ENCODE measurements at places on chromosomes 5 and 9.

- peak; percentile 44 for DNase-seq
Observed at GRCh38 chr9:19028835-19029451, 4.1 kb downstream of the SAXO1 start.

- no peak for DNase-seq
Observed at GRCh38 chr5:74810915-74811314, 43.9 kb downstream of the NSA2 start.

GRCh38 chr5:126016256-126016655 is 407.0 kb upstream of the GRAMD2B start:
- no peak for DNase-seq

- DNase-seq = peak; percentile 6
Observed at GRCh38 chr5:17415321-17415758, 82.7 kb upstream of the TAF11L2 start.

- DNase-seq = no peak
Observed at GRCh38 chr9:33346564-33346963, 55.8 kb downstream of the AQP7 start.

DNA sequence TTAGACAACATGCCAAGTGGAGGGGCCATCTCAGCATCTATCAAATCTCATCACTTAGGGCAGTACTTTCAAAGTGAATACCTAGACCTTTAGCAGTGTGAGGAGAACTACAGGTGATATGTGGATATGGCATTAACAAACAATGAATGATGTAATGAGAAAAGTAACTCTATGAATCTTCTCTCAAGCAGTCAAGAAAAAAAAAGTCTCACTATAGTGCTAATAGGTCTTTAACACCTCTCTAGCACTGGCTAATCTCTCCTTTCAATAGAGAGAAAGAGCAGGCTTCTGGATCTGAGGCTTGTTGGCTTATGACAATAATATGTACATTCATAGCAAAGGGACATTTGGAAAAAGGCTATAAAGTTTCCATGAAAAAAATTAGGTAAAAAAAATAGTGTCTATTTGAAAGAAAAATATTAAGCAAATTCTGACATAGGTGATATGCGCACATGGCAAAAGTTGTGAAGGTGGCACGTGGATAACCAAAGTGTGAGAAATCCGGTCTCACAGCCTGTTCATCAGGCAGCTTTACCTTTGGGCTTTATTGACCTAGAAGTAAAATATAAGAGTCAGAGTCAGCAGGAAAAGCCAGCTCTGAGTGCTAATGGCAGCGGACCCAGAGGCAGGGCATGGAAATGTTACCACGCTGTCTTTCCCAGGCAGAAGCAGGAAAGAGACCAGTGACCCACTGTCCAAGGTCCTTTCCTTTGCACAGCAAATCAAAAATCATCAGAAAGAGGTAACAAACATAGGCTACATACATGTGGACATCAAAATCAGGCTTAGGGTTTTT is 203.4 kb downstream of the EFNA5 start:
- DNase-seq = no peak

- DNase-seq = no peak
Observed at GRCh38 chr5:453725-454481, 10.9 kb downstream of the EXOC3 start.

- no peak for DNase-seq
Observed at GRCh38 chr5:133596049-133596448, 16.3 kb downstream of the FSTL4 start.

DNA sequence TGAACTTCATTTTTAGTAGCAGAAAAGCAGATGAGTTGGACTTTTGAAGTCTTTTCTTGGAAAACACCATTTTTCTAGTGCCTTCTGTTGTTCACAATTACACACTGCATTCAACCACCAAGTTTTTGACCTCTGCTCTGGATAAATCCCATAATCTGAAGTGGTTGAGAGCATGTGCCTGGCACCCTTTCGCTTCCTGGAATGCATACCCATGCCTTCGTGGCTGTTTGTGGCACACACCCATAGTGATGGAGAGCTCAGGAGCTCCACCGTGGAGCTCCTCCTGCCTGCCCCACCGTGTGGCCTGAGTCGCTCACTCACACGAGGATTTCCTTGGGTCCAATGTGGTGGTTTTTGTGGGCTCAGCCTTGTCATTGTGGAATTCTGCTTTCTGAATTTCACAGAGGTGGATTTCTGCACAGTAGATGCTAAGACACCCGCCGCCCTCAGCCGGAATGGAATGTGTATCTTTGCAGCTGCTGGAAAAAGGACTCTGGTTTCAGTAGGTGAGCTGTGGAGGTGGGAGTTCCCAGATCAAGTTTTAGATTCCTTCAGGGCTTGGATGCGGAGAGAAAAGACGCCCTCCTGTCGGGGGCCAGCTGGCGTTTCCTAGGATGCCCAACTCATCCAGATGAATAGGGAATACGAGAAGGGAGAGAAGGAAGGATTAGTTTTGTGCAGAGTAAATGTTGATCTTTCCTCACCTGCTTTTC is 500.4 kb downstream of the IRX1 start:
- no peak for DNase-seq

- peak; percentile 42 for DNase-seq
Observed at GRCh38 chr5:168165221-168165914, 126.1 kb upstream of the WWC1 start.

GRCh38 chr9:22622815-22623214 is 176.2 kb downstream of the DMRTA1 start:
- DNase-seq = no peak

DNA sequence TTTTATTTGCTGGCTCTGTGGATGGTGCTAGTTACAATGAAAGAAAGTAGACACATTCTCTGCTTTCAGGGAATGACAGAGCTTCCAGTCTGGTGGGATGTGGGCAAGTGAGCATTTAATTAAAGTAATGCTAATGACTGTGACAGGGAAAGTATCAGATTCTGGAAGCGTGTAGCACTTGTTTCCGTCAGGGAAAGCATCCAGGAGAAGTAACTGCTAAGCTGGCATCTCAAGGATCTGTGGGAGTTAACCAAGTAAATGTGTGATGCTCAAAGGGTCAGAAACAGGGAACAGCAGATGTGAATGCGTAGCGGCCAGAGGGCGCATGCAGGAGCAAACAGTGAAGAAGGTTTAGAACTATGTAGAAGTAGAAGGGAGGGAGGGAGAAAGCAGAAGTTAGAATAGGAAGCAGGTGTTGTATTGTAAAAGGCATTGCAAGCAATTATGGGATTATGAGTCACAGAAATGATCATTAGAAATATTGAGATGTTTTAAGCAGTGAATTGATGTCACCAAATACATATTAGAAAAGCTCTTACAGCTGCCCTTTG is 12.2 kb downstream of the KLHL9 start:
- DNase-seq = no peak

- DNase-seq = no peak
Observed at GRCh38 chr9:113922160-113922559, 46.1 kb downstream of the ZNF618 start.

GRCh38 chr9:21104787-21105186 is 27.0 kb upstream of the IFNB1 start:
- no peak for DNase-seq

- DNase-seq = no peak
Observed at GRCh38 chr5:153625826-153626354, 135.4 kb downstream of the GRIA1 start.

DNA sequence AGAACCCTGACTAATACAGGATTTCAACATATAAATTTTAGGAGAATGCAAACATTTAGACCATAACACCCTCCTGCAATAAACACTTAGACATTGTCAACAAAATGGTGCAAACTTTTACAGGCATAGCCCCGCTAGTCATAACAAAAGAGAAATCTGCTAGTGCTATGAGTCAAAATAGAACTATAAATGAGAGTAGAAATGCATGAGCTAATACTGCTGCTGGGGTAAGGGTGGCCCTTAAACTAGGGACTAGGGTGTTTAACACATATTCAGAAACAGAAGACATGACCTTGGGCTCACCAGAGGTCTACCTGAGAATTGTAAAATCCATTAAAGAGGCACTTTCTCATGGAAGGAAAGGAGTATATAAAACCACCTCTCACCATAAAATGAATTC is 131.6 kb downstream of the TLR4 start:
- no peak for DNase-seq

- DNase-seq = no peak
Observed at GRCh38 chr9:86902586-86902985, 44.7 kb downstream of the GAS1 start.

GRCh38 chr9:108569624-108570023 is 286.2 kb downstream of the ACTL7B start:
- peak; percentile 72 for DNase-seq

DNA sequence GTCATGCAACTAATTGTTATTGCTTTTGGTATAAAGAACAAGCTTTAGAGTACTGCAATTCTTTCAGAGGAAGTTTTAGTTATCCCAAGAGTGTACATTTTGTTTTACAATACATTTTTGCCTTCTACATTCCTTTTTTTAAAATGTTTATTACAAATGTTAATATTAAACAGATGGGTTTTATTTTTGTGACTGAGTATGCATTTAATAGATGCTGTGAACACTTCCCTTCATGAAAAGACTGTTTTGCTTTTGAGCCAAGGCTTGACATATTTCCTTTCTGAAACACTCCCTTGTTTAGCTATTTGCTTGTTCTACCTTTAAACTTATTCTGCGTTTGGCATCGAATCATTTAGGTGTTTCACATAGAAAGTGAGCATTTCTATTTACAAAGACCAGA is 14.8 kb upstream of the ZNF474 start:
- DNase-seq = no peak

GRCh38 chr9:16133032-16133431 is 580.2 kb downstream of the CCDC171 start:
- DNase-seq = no peak

- no peak for DNase-seq
Observed at GRCh38 chr9:93597871-93598646, 21.7 kb downstream of the PHF2 start.

- DNase-seq = peak; percentile 29
Observed at GRCh38 chr5:123209502-123210027, 120.5 kb downstream of the PRDM6 start.

- DNase-seq = peak; percentile 49
Observed at GRCh38 chr9:132087438-132088030, 7.9 kb upstream of the MED27 start.

DNA sequence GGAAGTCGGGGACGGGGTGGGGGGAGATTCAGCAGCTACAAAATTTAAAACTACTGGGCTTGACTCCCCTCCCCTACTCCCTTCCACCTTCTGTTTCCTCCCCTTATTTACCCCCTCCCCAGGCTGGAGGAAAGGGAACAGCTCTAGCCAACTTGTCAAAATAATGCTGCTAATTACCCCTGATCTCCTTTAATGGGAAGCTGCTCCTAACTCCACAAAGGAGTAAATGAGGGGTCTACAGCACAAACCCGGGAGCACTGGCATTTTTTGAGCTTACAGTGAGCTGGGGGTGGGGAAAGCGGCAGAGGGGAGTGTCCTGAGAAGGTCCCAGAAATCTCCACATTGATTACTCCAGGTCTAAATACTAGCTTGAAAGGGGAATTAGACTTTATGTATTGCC is 3.1 kb downstream of the PTCH1 start:
- no peak for DNase-seq

GRCh38 chr5:83256091-83256780 is 178.9 kb downstream of the XRCC4 start:
- DNase-seq = no peak

GRCh38 chr5:57002959-57003485 is 51.1 kb upstream of the MIER3 start:
- DNase-seq = no peak

GRCh38 chr5:157520911-157521703 is 54.5 kb downstream of the ADAM19 start:
- DNase-seq = no peak

DNA sequence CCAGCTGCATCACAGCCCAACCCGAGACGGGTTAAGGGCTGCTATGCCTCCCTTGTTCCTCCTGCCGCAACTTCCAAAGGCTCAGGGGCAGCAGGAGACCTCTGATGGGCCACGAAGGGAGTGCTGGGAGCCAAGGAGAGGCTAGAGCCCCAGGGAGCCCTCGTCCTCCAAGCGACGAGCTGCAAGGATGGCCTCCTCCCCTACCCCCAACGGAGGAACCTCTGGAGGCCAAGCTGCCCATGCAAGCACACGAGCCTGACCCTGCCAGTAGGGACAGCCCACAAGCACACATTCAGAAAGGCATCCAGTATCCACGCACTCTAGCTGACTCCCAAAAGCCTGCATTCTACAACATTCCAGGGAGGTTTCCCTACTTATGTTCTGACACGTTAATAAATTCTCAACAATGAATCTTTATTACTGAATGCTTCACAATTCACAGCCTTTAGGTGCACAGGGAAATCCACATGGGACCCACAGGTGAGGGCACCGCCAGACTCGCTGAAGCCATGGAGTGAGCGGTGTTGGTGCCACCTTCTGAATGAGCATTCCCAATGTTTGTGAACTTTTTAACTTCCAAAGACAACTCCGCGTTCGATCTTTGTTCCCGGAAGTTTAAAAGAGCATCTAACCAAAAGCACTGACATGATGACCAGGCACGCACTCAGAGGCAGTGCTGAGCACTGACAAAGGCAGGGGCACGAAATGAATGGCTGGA is 28.7 kb downstream of the IPPK start:
- no peak for DNase-seq

GRCh38 chr5:96780626-96781025 is 27.1 kb downstream of the ERAP1 start:
- DNase-seq = no peak

DNA sequence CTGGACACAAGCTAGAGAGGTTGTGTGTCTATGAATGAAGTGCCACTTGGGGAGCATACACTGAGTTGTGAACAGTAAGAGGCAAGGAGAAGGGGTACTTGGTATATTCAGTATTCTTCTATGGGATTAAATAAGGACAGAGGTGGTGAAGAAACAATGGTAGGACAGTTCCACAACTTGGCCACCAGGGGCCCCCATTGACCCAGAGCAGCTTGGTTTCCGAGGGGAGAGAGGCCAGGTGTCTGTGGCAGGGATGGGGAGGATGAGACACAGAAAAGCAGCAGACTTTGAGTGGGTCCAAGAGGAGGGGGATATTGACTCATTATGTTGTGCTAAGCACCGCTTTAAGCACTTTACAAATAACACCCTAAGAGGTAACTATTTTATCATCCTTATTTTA is 220.6 kb downstream of the MELK start:
- DNase-seq = no peak

DNA sequence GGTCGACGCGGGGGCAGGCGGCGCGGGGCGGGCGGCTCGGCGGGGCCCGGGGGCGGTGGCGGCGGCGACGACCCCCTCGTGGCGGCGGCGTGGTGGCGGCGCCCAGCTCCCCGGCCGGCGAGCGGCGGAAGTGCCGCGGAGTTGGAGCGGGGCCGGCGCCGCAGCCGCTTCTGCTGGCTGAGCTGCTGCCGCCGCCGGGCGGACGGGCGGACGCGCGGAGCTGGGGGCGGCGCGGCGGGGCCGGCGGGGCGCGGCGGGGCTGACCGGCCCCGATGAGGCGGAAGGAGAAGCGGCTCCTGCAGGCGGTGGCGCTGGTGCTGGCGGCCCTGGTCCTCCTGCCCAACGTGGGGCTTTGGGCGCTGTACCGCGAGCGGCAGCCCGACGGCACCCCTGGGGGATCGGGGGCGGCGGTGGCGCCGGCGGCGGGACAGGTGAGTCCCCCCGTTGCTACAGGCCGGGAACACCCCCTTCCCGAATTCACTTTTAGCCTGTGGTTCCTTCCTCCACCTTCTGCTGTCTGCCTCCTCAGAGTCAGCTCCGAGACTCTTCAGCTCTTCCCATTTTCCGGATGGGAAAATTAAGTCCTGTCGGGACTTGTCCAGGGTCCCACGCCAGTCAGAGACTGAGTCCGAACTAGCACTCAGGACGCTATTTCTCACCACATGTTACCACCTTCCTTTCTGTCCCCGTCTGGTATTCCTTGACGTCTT is at the start of gene GALNT10:
Gene GALNT10 (plus strand): TSS at position 139 of the 710 bp plus-strand sequence. CDS start 134 bp downstream, at position 273.
- DNase-seq = peak; percentile 21

- DNase-seq = no peak
Observed at GRCh38 chr5:86626149-86626548, 8.4 kb downstream of the COX7C start.

Measured in foreskin melanocyte (primary cell).